ENCODE measurements at places on chromosomes 13 and 19.

DNA sequence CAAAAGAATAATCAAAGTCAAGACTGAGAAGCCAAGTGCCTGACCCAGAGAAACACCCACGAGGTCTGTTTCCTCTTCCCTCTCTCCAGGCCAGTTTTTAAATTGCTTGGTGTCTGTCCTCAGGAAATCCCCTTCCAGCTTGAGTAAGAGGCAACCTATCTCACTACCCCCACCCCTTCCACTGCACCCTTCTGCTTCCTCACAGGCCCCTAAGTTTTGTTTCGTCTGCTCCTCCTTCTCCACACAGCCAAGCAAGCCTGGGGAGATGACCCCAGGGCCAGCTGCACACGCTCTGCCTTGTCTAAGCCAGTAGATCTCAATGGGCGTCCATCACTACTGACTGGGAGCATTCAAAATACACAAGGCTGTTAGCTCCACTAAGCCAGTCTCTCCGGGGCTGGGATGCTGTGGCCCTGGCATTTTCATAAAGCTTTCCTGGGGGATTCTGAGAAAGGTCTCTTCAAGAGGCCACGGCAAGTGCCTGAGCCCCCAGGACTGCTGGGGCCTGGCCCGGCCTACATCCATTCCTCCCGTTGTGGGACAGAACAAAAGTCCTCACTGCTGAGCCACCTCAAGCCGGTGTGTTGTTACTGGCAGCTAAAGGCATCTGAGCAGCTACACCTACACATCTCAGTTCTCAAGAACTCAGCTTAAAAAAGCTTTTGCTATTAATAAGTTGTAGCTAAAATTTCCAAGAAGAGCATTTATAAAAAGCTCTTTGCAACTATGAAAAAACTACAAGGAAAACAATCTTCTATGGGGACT lies 14.9 kb upstream of the IL4I1 start:
- H3K4me1 ChIP-seq: no peaks in the 10 kb centered on the region
- H3K4me3 ChIP-seq: no peak overlapping the region
- H3K27me3 ChIP-seq: no peaks in the 10 kb centered on the region

- no peaks in the 10 kb centered on the region for H3K4me1 ChIP-seq
- H3K4me3 ChIP-seq: no peak overlapping the region
- no peaks in the 10 kb centered on the region for H3K36me3 ChIP-seq
- H3K27ac ChIP-seq: no peak overlapping the region
- H3K27me3 ChIP-seq: no peaks in the 10 kb centered on the region
Measured at GRCh38 chr13:21616880-21617279, 12.9 kb upstream of the MICU2 start.

GRCh38 chr13:80499536-80500290 lies 158.8 kb upstream of the SPRY2 start:
- H3K4me3 ChIP-seq: no peak overlapping the region
- H3K36me3 ChIP-seq: no peaks in the 10 kb centered on the region
- no peaks in the 10 kb centered on the region for H3K4me1 ChIP-seq
- no peak overlapping the region for H3K27ac ChIP-seq

GRCh38 chr19:43643326-43643725 lies 3.7 kb upstream of the CADM4 start:
- no peaks in the 10 kb centered on the region for H3K27me3 ChIP-seq
- H3K4me1 ChIP-seq: no peaks in the 10 kb centered on the region
- H3K36me3 ChIP-seq: no peaks in the 10 kb centered on the region
- no peak overlapping the region for H3K27ac ChIP-seq
- no peak overlapping the region for H3K4me3 ChIP-seq
